ENCODE measurements at places on chromosomes 6 and 20.

GRCh38 chr20:53078761-53079160, 106.6 kb downstream of the TSHZ2 start:
- DNase-seq = no peak

- DNase-seq = no peak
Observed at GRCh38 chr6:17485946-17486345, 92.6 kb downstream of the CAP2 start.

GRCh38 chr6:79375635-79376337, 141.3 kb upstream of the HMGN3 start:
- no peak for DNase-seq

DNA sequence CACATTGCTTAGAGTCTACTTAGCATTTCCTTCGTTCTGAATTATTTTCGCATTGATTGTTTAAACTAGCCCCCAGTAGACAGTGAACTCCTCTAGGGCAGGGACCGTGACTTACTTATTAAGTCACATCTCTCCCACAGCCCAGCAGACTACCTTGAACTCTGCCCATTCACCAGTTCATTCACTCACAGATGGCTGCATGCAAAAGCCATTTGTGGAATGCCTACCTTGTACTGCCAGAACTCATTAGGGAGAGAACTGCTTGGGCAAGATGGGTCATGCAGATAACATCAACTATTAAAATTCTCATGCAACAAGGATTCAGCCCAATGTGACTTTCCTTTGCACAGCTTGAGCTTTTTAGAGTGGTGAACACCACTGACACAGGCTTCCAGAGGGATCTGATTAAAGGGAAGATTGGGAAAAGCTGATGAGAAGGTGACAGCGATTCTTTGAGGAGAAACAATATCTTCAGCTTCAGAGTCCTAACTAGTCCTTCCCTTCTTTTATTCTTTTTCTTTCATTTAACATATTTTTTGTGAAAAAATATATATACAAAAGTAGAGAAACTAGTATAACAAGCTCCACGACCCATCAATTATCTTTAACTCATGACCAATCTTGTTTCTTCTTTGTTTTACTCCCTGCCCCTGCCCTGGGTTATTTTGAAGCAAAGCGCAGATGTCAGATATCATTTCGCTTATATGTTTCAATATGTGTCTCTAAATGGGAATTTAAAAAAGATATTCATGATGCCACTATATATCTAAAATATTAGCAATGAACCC, 273.9 kb downstream of the CDC5L start:
- DNase-seq = no peak

DNA sequence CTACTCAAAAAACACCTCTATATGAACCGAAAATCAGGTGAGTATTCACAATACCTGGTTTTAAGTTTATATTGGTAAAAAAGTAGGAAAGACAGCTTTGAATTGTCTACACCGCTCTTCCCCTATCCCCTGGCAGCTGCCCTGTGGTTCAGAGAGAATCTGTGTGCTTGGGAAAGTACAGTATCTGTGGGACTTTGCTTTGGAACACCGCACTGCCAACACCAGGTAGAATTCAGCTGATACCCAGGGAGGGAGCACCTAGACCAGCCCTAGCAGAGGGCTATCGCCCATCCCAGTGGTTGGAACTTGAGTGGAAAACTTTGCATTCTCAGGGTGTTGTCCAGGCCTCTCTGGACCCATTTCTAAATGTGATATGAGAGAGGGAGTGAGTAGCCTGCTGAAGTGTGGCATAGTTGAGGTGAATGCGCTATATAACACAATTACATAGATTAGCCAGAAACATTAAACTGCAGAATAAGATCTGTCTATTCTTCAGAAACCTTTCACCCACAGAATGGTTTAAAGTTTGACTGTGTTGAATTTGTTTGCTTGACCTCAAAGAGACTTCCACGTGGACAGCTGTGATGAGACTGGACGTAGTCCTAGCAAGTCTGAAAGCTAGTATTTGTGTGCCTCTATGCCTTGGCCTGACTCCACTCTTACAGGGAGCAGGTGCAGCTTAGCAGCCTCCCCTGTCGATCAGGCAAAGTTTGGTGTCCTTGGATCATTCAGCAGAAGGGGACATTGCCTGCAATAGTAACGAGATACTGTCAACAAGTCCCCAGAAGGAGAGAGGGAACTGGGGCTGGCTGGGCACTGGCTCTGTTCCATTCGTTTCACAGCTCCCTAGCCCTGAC, 11.5 kb upstream of the MPC1 start:
- no peak for DNase-seq

- no peak for DNase-seq
Observed at GRCh38 chr20:13739731-13740649, 44.7 kb downstream of the ESF1 start.

GRCh38 chr6:97110626-97111025, 172.4 kb downstream of the MMS22L start:
- no peak for DNase-seq

DNA sequence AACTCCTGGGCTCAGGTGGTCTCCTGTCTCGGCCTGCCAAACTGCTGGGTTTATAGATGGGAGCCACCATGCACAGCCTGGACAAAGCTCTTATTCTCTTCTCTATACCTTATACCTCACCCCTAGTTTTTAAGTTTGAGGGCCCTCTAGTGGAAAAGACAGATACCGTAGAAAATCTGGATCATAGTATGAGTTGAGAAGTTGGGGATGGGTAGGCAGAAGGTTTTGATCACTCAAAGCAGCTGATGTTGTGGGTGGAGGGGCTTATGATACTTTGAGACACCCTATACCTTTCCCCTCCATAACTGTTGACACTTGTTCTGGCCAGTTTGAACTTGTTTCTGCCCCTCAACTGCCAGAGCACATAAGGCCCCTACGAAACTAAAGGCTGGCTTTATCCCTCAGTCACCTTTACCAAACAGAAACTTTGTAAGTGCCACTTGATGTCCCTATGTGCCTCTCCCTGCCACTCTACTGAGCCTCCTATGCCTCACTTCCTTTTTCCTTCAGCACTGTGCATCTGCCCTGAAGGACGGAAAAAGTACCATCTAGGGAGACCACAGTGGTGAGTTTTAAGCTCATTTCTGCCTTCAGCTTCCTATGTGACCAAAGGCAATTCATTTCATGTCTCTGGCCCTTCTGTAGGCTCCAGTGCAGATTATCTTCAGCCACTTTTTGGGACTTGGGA, 28.6 kb downstream of the RALY start:
- DNase-seq = no peak

GRCh38 chr6:111192911-111193555, 105.7 kb downstream of the SLC16A10 start:
- DNase-seq = no peak

DNA sequence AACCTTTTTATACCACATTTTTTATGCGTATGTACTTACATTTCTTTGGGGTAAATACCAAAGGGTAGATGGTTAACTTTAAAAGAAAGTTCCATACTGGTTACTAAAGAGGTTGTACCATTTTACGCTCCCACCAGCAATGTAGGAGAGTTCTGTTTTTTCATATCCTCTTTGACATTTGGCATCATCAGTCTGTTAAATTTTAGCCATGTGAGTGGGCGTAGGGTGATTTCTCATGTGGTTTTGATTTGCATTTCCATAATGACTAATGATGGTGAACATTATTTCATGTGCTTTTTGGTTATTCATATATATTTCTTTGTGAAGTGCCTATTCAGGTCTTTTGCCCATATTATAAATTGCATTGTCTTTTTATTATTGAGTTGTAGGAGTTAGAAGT, 194.2 kb downstream of the PRL start:
- no peak for DNase-seq

- DNase-seq = no peak
Observed at GRCh38 chr20:60837173-60837770, 414.8 kb upstream of the CDH4 start.

- DNase-seq = no peak
Observed at GRCh38 chr6:78462728-78463127, 404.6 kb upstream of the IRAK1BP1 start.

DNA sequence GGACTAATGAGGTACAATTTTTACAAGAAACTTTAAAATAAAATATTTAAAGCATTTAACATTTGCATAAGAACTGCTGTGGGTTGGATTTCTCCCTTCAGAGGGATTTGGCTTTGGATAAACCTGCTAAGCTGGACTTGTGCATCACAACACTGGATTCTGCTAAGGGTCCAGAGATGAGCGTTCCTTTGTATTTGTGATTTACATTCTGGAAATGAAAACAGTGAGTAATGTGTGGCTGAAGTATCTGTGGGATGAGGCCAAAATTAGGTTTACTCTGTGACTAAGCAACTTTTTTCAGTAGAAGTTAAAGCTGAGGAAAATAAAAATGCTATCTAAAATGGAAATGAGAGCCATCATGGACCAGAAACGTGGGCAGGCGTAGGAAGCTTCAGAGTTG, 494.3 kb downstream of the EPM2A start:
- no peak for DNase-seq

DNA sequence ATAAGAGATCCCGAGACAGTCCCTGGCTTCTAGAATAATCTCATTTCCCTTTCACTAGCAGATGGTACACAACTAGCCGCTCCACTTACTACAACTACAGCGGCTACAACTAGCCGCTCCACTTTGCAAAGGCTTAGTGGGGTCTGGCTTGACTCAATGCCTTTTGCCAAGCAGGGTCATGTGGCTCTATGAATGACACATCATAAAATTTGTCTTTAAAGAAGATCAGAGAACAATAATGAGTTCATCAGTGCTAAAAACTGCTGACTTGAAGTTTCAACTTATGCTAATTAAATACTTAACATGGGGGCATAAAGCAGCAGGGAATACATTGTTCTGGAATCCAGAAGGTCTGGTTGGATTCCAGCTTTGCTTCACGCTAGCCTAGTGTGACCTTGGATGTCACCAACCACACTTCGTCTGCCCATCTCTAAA, 2.0 kb upstream of the MICAL1 start:
- no peak for DNase-seq

GRCh38 chr20:10662151-10662550, 11.6 kb downstream of the JAG1 start:
- no peak for DNase-seq

GRCh38 chr6:159062976-159063375, 18.2 kb upstream of the TAGAP start:
- no peak for DNase-seq

DNA sequence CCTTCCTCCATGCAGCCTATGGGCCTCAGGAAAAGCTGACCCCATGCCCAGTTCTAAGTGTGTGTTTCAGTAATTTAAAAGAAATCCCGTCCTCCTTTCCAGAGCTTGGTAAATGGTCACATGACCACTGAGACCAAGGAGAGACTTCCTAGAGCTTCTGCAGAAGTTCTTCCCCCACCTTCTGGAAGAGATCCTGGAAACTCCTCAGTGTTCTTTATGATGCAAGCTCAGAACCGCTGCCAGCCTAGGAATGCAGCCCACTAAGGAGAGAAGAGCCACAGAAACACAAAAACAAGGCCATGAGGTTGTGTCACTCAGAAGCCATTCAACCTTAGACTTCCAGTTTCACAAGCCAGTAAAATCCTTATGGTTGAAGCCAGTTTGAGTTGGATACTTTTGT, 348.4 kb downstream of the TPBG start:
- DNase-seq = no peak

- peak; percentile 5 for DNase-seq
Observed at GRCh38 chr6:43368259-43369160, 937 bp downstream of the ZNF318 start.

- DNase-seq = no peak
Observed at GRCh38 chr6:168983925-168984324, 269.7 kb downstream of the THBS2 start.

- DNase-seq = peak; percentile 93
Observed at GRCh38 chr6:27138837-27139755, 108.4 kb upstream of the PRSS16 start.

- no peak for DNase-seq
Observed at GRCh38 chr20:46323557-46323956, 15.3 kb upstream of the CDH22 start.

DNA sequence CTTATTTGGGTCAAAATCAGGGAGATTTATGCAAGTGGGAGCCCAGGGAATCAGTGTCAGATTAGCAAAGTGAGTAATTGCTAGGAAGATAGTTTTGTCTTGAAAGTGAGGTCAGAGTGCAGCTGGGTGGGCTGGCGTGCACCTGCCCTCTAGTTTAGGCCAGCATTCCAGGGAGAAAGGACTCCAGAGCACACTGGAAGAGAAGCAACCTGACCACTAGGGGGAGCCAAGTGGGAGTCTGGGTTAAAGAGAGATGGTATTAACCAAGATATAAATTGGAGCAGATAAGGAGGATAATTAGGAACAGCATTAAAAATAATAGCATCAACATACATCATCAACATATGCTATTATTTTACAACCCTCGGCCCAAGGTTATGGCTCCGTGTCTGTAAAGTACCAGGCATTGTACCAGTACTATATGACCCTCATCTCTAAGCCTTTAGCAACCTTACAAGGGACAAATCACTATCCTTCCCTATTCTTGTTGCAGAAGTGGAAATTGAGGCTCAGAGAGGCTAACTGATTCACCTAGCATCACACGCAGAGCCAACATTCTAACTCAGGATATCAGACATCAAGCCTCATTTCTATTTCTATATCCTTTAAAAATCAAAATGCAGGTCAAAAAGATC, 57.8 kb downstream of the SLC2A10 start:
- DNase-seq = peak; percentile 55

DNA sequence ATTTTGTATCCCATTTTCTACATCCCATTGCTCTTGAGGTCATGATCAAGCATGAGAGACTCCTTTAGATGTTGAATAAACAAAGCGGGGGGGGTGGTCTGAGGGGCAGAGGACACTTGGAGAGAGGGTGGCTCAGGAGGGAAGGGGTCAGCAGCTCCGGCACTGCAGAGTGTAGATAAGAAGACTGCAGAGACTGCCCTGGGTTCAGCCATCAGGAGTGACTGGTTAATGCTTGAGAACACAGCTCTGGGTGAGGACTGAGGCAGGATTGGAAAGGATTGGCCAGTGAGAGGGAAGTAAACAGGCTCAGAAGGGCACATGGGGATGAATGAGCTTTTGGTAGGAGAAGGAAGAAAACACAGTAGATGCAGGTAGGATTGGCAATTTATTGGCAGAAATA, 205.3 kb upstream of the CNR1 start:
- no peak for DNase-seq

- DNase-seq = no peak
Observed at GRCh38 chr6:17439243-17439993, 46.0 kb downstream of the CAP2 start.

DNA sequence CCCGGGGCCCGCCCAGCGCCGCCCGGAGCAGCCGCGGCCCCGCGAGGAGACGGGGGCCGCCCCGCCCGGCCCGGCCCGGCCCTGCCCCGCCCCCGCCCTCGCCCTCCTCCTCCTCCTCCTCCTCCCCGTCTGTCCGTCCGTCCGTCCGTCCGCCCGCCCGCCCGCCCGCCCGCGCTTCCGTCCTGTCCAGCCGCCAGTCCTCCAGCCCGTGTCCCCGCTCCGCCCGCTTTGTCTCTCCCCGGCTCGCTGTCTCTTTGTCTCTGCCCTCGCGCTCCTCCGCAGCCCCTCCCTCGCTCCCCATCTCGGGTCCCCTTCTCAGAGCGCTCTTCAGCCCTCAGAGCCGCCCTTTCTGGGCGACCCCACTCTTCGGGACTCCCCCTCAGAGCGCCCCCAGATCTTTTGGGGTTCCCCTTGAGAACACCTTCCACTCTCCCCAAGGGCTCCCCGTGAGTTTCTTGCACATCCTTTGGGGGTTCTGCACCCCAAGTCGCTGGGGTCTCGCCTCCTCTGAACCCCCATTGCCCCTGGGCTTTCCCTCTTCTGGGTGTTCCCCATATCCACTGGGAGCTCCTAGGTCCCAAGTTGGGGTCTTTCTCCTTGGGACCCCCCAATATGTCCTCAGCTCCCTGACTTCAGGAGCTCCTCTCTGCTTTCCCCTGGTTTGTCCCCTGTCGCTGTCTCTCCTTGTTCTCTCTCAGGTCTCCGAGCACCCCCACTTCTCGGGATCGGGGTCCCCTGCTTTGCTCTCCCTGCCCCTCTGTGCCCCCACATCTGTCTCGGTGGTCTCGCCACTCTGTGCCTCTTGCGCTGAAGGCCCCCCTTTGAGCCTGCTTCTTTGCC, 79.5 kb upstream of the MYL9 start:
- DNase-seq = peak; percentile 70
